ENCODE measurements at places on chromosomes 4 and X.
A peak's percentile ranks its signal among the peaks of the same experiment; 100 is the strongest.

DNA sequence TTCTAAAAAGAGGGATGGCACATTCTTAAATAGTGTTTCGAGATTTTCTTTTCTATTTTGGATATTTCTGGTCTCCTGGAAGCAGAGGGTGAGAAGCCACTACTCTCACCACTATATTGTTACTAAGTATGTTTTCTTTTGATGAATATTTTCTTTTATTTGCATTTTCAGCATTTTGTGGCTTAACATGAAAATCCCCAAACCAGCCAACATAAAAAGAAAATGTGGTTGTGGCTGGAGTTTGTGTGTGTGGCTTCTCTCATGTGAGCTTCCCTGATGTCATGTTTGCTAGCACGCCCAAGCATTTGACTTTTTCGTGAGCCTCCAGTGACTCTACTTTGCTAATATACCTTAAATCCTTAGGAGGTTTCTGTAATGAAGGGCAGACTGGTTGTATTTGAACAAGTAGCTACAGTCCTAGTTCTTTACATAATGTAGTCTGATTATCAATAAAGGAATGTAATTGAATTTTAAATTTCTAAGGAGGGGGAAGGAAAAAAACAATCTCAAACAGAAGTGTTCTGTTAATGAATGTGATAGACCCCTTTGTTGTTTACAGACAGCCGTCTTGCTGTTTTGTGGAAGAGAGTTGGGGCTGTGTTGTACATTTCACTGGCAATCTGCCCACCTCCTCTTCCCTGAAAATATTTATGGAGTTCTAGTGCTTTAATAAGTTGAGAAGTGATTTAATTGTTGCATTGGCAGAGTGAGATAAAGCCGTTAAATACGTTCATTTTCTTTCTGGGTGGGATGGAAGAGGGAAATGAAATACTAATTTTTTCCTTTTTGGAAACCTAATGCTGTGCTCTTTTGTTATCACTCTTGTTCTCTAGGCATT is 114.6 kb downstream of the ARHGAP10 start:
- DNase-seq = no peak

GRCh38 chr4:74734995-74735394 is 59.3 kb downstream of the BTC start:
- no peak for DNase-seq

DNA sequence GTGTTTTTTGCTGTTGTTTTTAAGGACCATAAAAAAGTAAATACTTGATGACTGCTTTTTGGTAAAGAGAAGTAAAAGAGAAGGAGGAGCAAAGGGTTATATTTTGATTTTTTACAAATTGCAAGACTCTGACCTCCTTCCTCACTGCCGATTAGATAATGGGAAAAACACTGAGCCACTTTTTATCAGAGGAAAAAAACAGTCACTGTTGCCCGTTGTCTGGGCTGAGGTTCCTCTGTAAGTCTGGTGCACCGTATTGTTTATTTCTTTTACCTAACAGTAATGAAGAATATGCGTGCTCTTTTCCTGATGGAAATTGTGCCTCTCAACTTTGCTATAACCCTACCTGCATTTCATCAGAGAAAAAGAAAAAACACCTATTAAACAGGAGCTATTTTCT is 178.7 kb upstream of the EMCN start:
- DNase-seq = no peak

DNA sequence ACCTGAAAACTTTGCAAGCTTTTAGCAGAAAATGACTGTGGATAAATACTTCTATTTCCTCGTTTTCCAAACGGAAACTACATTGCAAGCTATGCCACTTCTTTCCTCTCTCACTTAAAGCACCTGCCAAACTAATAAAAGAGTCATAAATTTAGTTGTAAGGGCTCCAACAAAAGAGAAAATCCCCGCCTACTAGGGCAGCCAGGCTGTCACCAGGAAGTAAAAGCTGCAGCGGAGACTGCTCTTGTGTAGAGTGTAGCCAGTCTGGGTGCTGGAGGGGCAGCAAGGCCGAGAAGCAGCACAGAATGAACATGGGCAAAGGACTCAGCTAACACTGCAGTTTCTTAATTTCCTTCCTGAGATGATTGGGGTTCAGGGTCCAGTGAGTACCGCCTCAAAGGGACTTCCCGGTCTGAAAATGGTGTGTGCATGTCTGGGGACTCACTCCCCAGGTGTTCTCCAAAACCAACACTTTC is 89.3 kb upstream of the MAML3 start:
- DNase-seq = no peak

- DNase-seq = no peak
Observed at GRCh38 chr4:39021631-39022030, 10.6 kb downstream of the TMEM156 start.

DNA sequence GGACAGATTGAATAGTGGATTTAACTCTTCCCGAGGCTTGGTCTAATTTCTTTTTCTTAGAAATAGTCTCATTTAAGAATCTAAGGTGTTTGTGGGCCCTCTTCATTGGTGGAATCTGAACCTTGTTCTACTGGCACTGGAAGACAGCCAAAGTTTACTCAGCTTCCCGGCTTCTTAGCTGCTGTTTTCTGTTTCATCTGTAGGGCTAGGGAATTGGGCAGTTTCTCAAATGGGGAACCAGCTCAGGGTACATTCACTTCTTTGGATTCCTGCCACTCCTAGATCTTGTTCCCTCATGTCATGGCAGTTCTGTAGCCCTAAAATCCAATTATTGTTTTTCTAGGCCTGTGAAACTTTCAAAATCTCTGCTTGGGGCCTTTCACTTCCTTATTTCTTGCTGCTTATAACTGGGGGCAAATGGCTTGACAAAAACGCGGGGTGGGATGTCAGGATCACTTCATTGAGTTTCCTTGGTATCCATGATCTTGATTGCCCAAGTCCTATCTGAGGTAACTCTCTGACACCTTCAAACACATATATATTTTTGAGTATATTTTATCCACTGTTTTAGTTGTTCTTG is 985.0 kb downstream of the C4orf33 start:
- no peak for DNase-seq

DNA sequence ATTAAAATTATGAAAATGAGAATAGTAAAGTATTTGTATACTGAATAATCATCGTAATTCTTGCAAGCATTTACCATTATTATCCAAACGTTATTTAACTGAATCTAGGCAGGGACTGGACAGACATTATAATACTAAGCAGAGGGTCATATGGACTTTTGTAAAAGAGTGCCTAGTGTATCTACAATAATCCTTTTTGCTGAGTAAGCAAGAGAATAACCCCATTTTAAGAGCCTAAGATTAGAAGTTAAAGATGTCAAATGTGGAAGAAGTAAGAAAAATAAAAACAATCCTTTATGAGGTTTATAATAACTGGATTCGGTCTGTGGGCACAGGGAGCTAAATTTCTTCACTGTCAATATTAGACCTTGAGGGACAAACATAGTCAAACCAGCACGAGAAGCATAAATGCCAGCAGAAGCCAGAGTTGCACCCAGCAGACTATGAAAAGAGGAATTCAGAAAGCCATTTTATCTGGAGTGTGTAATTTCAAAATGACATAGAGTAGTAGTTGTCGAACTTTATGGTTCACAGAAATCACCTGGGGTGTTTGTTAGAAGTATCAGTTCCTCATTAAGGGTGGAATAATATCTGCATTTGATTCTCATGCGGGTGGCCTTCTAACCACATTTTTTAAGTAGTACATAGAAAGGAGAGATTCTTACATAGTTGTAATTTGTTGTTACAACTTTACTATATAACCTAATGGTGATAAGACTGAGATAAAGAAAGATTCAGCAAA is 39.7 kb upstream of the DCLK2 start:
- DNase-seq = no peak

DNA sequence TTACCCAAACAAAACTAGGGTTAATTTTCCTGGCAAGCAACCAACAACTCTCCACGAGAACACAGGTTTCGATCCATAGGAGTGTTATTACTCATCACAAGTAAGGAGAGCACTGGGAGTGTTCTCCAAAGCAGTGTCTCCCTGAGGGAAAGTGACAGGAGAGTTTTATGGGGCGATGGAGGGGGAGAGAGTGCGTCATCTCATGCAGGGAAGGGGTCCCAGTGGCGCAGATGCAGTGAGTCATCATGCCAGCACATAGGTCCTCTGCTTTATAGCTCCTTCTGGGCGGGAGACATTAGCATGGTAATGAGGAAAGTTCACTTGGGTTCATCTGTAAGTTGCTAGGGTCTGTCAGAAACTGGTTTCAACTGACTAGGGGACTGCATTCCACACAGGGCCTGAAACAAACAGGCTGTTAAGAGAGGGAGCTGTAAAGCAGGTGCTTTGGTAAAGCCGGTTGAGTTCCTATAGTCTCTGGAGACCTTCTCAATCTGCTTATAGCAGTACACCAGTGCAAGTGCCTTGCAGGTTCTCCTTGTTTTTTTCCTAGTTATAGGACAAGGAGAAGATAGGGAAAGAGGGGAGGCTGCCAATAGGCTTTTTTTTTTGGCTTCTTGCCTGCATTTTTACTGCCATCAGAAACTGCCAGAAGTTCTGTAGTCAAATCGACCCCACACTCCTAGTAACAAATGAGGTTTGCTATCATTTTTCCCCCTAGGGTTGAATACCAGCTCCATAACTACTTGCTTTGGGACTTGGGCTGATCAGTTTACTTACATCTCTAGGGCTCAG is 12.8 kb upstream of the BOD1L1 start:
- DNase-seq = no peak

DNA sequence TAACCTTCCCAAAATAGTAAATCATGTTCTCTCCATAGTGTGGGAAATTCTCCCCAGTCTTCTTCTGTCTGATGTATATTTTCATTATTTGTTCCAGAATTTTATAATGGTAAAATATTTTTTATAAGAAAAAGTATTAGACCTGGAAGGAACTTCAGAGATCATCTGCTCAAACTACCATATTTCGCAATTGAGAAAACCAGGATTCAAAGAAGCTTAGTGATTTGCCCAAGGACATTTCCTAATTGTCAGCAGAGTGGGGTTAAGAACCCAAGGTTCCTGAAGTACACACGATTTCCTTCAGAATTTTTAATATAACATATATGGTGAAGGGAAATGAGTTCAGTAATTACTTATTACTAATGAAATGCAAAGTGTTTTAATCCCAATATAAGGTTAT is 24.1 kb downstream of the OCIAD1 start:
- DNase-seq = no peak

DNA sequence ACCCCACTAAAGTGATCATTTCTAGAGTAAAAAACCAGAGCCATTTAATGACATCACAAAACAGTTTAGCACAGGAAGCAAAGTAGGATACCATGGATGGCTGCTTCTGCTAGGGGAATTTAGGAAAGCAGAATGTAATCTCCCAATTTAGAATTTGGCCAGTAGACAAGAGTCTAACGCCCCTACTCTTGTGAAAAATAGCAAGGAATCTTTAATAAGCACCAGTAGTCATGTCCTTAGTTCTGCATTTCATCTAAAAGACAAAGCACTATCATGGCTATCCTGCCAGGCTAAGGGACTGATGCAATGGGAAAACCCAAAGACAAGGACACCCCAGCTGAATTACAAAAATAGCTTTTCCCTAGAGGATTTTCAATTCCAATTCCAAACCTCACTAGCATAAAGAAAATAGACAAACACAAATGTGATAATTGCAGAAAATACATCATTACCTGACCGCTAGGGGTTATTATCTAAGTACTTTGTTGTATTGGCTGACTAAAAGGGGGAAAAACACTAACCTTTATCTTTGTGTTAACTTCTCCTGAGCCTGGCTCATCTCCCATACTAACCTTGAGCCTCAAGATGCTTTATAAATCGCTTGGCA is 2.6 kb upstream of the AMMECR1 start:
- no peak for DNase-seq

DNA sequence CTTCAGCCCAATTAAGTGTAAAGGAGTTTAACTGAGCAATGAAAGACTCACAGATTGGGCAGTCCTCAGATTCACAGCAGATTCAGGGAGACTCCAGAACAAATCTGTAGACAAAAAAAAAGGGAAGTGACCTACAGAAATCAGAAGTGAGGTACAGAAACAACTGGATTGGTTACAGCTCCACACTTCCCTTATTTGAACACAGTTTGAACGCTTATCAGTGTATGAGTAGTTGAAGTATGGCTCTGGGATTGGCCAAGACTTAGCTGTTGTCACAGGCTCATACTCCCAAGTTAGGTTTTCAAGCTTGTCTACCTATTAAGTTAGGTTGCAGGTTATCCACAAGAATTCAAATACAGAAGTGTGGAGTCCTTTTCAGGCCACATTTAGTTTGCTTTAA is 112.4 kb upstream of the ELOVL6 start:
- no peak for DNase-seq

- no peak for DNase-seq
Observed at GRCh38 chr4:145881989-145882388, 56.6 kb downstream of the ZNF827 start.

- DNase-seq = no peak
Observed at GRCh38 chr4:704198-704891, 1.3 kb upstream of the PCGF3 start.

GRCh38 chr4:107153228-107153627 is 117.1 kb upstream of the DKK2 start:
- DNase-seq = no peak

- DNase-seq = peak; percentile 1
Observed at GRCh38 chrX:8879750-8880149, 78.6 kb upstream of the FAM9A start.

- DNase-seq = no peak
Observed at GRCh38 chr4:128294464-128294863, 6.9 kb upstream of the PGRMC2 start.

DNA sequence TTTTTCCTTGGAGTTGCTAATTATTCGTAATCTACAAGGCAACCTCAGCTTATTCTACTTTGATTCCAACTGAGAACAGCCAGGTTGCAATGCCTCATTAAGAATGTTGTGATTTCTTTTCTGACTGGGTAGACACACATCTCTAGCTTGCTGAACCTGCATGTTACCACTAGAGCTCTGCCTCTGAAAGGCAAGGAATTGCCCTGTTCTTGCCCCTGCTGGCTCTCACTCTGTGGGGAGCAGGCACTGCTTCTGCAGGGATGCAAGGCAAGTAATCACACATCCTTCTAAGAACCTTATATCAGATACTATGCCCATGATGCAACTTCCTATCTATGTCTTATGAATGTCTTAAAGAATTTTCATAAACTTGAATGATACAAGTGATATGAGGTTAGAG is 503.2 kb downstream of the PACRGL start:
- no peak for DNase-seq

DNA sequence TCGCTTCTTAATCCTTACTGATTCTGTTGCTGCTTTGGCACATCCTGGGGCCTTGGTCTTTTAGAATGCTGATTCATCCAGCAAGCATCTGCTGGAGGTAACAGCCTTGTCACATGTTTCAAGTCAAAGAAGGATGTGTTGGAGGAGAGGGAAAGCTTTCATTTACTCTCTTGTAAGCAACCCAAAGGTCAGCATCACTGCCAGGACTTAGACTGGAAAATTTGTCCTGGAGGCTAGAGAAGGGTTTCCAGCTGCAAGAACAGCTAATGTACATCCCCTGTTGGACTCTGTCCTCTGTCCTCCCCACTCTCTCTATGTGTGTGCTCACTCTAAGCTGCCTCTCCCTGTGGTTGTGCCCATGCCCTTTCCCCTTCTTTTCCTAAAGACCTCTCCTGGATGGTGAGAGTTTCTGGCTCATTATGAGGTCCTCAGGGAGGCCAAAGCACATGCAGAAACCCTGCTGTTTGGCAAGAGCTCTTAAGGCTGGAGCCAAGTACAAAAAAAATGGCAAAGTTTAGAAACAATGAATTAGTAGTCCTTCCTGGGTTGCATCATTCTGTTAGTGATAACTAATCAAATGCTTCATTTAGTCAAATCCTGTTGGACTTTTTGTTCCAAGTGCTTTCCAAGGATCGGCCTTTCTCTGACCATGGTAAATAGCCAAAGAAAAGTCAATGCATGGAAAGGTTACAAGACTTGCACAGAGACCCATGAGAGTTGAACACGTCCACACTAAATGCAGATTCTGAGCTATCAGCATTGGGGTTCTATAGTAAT is 13.4 kb upstream of the SRPX start:
- DNase-seq = no peak

GRCh38 chr4:51842167-51842553 is 793 bp upstream of the DCUN1D4 start:
- no peak for DNase-seq

All from stimulated activated CD8-positive, alpha-beta memory T cell treated with anti-CD3 and anti-CD28 coated beads, Interleukin-2, amount 100 ng/mL, for 1 hour (primary cell).